ENCODE measurements at places on chromosomes 5 and 9.
A peak's percentile ranks its signal among the peaks of the same experiment; 100 is the strongest.

DNA sequence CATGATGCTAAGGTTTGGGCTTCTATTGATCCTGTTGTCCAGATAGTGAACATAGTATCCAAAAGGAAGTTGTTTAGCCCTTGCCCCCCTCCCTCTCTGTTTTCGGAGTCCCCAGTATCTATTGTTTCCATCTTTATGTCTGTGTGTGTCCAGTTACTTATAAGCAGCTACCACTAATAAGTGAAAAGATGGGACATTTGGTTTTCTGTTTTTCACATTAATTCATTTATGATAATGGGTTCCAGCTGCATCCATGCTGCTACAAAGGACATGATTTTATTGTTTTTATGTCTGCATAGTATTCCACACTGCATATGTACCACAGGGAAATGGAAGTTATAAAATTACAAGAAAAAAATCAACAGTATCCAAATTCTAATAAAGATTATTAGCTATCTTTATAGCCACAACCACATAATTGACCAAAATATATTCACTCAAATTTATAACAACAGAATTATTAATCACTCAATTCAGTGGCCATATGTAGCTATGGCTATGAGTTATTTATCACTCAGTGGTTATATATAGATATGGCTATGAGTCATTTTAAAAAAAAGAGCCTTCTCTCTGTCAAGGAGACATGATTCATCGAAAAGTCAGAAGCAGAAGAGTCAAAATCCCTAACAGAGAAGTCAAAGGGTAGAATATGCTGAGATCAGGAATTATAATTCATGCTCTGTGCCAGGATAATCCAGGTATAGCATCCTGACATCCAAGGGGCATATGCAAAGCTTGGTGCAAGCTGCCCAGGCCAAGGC is 367.5 kb downstream of the DEPDC1B start:
- DNase-seq = no peak

DNA sequence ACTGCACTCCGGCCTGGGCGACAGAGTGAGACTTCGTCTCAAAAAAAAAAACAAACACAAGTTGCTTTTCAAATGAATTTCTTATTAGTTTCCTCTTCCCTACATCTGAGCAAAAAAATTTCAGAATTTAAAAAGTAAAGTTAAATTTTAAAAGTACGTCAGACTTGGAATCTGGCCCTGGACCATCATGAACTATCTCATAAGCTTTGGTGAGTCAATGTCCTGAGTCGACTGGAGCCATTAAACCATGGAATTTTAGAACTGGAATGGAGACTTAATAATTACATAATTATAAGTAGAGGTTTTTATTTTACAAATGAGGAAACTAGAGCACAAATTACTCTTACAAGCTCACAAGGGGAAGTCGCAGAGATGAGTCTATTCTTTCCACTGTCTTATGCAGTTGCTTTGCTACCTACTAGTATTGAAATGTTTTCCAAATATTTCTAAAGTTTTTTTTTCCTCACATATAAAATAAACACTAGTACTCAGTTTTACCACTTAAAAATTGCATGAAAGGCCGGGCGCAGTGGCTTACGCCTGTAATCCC is 98.0 kb upstream of the ZNF608 start:
- no peak for DNase-seq

- DNase-seq = no peak
These were observed 1045.2 kb downstream of the CDH12 start for GRCh38 chr5:21807953-21808352.

GRCh38 chr5:146510559-146511125 is 5.3 kb downstream of the GPR151 start:
- no peak for DNase-seq

- no peak for DNase-seq
These were observed 213.6 kb upstream of the S1PR3 start for GRCh38 chr9:88777498-88778312.

DNA sequence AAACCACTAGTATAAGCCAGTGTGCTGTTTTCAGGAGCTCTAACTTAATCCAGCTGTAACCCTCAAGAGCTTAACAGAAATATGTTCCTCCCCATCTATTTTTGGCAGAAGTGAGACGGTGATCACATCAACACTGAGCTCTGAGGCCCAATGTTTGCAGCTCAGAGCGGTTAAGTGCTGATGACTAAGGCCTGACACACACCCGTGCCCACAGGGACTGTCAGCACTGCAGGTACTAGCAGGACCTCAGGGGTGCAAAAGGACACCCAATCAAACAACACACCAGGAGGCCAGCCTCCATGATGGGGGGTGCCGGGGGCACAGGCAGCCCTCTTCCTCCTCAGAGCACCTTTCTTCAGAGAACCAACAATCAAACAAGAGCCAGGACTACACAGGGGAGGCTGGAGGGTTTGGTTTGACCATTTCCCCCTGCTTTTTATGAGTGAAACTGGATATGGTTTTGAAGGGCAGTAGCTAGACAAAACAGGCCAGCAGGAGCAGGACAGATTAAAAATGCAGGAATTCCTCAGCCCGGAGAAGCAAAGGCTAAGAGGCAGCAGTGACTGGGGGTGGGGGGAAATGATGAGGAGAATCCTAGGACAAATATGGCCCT is 61.3 kb downstream of the RAPGEF1 start:
- peak; percentile 68 for DNase-seq

DNA sequence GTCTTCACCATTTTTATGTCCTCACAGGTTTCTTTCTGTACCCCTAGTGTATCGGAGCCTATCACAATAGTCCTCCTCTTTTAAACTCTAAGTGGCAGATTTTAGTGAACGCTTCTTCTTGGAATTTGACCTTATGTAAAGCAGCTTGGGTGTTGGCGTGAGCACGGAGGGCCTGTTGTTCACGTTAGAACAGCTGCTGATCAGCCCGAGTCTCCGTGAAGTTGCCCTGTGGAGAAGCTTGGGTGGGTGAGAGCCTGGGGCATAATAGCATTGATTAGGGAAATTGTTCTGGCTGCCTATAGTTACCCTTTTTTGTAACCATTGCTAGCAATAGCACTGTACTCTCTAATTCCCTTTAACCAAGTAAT is 167.0 kb upstream of the OTULINL start:
- no peak for DNase-seq

DNA sequence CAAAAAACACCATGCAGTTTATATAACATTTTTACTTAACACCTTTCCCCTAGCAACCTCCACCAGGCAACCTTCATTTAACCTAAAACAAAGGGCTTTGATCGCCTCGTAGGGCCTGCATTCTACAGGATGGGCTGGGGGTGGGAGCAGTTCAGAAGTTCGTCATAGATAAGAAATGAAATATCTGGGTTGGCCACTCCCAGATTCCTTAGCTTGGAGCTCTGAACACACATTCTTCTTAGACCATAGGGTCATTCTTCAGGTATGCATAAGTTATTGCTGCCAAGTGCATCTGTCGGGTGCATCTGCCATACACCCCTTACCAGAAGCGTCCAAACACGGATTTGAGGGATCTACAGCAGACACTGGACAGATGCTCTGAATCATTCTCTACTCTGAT is 4.3 kb upstream of the SLC22A5 start:
- DNase-seq = peak; percentile 37

- peak; percentile 86 for DNase-seq
These were observed 67.4 kb downstream of the RAPGEF1 start for GRCh38 chr9:131672451-131672850.

- no peak for DNase-seq
These were observed 59.2 kb downstream of the TNC start for GRCh38 chr9:115058684-115059315.

- DNase-seq = peak; percentile 74
These were observed 14.3 kb downstream of the CD180 start for GRCh38 chr5:67182301-67182790.

DNA sequence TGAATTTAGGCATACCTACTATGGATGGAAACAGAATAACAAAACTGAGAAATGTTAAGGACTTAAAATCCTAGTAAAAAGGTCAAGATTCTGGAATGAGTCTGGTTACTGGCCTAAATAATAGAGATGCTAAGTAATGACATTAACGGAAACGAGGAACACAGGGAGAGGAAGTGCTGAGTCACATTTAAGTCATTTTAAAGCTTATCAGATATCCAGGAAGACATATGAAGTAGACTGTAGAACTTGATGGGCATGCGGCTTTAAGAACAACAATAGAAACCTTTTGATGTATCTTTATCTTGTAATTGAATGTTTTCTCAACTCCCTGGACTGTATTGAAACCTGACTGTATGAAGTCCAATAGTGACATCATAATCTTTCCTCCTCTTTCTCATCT is 1251.4 kb upstream of the CDH6 start:
- DNase-seq = no peak

DNA sequence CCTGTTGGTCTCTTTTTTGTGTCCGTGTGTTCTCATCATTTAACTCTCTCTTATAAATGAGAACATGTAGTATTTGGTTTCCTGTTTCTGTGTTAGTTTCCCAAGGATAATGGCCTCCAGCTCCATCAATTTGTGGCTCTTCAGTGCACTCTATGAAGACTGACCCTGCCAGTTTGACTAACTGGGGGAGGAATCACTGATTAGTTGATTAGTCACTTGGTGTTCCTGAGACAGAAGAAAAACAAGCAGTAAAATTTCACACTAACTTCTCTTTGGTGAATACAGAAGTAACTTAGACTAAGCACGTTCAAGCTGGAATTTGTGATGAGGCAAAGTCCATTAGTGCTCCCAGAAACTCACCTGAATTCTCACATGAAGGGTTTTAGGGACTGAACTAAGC is 495.8 kb upstream of the RORB start:
- DNase-seq = no peak

DNA sequence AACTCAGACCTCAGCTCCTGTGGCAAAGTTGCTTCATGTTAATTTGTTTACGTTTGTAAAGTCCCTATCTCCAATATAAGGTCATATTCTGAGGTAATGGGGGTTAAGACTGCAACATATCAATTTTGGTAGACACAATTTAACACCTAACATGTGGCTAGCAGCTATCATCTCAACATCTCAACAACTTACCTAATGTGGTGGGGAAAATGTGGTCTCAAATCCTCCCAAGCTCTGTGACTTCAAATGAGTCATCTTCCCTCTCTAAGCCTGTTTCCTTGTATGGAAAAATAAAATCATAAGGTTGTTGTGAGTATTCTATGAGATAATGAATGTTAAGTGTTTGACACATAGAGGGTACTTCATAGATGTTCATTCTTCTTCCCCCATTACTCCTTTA is 443.3 kb downstream of the CDK5RAP2 start:
- no peak for DNase-seq

GRCh38 chr5:80346055-80346454 is 26.3 kb downstream of the SPZ1 start:
- peak; percentile 72 for DNase-seq

DNA sequence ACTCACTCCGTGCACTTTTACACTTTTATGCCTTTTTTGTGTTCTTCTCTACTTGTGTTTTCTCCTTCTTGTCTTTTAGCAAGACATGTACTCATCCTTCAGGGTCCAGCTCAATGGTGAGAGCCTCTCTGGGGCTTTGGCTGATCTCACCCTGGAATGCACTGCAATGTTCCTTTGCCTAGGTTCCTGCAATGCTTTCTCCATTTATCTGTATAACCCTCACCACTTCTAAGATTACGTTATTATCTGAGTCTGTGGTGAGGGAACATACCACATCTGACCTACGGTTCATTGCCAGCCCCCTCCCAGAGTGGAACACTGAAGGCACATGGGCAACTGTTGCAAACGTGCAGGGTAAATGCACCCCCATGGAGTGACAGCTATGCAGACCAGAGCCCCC is 47.3 kb downstream of the KCNIP1 start:
- DNase-seq = no peak
